ENCODE measurements at places on chromosomes 4 and X.

DNA sequence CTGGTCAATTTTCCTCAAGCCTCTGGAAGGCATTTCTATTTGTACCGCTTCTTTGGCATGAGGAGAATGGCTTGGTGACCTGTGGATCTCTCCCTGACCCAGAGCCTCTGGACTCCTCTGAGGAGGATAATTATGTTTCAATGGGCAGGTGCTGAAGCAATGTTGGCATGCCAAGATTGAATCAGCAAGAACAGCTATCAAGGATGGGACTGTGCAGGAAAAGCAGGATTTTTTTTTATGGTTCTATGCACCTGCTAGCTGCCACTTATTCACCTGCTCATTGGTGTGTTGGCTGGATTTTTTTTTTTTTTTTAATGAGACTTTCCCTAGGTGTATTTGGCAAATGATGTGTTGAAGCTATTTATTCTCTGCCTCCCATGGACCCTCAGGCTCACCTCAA is 821.2 kb downstream of the RPA4 start:
- DNase-seq, result no peak

DNA sequence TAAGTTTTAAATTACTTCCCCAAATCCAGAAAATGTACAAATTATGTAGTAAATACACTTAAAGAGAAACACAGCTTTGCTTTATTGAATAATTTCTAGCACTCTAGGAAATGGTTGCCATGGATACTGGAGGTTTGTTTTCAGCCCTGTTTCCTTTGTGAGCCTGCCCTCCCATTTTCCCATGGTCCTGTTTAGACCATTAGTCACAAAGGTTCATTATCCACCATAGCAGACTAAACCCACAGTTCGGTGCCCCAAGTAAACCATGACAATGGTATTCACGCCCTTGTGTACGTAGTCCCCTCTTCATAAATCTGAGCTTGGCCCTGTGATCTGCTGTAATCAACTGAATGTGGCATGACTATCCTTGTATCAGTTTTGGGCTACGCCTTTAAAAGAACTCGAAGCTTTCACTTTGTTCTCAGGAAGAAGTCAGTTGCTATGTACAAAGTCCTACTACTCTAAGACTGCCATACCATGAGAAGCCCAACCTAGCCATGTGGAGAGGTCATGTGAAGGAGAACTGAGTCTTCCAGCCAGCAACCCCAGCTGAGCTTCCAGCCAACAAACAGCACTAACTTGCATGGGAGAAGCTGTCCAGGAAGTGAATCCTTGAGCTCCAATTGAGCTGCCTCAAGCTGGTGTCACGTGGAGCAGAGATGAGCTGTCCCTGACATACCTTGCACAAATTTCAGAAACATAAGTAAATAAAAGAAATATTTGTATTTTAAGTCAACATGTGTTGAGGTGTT is 300.4 kb downstream of the LDB2 start:
- DNase-seq, result no peak

DNA sequence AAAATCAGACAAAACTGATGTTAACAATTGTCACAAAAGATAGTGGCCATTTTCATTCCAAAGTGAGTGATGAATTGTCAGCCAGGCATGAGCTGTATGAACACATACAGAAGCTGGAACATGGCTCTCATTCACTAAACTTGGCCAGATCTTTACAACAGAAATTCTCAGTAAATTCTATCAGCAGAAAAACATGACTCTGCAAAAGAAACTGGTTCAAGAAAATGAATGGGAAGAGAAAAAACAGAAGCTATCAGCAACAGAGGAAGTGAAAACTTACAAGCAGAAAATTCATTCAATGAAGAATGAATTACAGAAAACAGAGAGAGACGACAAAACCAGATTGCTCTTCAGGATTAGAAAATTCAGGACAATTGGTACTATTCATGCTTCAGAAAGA is 249.6 kb downstream of the COL25A1 start:
- no peak for DNase-seq

- DNase-seq, result no peak
These were observed 52.0 kb upstream of the ACSL4 start for GRCh38 chrX:109785053-109785452.

DNA sequence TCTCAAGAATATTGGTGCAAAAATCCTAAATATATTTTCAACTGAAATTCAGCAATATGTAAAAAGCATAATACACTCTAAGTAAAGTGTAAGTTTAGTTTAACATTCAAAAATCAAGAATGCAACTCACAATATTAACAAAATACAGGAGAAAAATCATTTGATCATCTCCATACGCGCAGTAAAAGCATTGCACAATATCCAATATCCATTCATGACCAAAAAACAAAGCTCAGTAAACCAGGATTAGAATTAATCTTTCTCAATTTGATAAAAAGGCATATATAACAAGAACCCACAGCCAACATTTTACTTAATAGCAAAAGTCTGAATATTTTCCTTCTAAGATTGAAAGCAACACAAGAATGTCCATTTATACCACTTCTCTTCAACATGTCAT is 48.3 kb upstream of the C4orf54 start:
- DNase-seq, result no peak

- no peak for DNase-seq
These were observed 277.7 kb downstream of the ARAP2 start for GRCh38 chr4:35966566-35966965.

- no peak for DNase-seq
These were observed 2.7 kb upstream of the TMSB4X start for GRCh38 chrX:12972243-12972642.

DNA sequence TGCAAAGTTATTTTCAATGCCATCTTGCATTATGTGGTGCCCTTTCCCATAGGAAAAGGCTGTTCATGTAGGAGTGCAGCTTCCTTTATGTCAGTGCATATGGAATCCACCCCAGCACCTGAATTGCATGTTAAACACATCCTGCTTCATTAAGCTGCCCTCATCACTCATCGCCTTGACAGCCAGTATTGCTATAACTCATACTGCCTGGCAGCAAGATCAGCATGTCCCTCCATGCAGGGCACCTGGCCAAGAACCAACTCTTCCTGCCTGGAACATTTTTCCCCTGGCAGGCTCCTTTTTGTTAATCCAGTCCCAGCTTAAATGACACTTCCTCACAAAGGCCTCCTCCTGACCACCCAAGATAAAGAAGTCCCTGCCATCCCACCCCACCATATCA is 23.5 kb upstream of the CA5B start:
- no peak for DNase-seq

DNA sequence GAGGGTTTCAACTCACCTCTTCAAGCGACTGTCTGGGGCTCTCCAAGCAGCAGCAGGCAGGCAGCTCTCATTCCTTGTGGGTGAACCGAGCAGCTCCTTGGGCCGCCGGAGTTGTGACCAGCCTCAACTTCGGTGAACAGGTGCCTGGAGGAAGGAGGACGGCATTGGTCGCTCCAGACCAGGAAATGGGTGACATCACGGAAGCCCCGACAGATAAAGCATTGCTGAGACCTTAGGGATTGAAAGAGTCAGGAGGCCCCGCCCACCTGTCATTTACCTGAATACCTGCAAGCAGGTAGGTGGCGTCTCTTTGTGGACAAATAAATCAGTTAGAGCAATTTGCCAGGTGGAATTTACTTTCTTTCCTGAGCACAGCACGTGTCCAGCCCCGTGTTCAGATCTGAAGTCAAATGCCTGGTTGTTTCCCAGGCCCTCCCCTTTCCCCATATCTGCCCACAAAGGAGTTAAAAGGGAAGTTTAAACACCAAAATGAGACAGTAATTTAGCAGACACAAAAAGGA is at the start of gene LNX1:
Gene LNX1 (minus strand): TSS at position 115 of the 521 bp plus-strand sequence. CDS start 17,484 bp downstream, outside the sequence.
- no peak for DNase-seq

- no peak for DNase-seq
These were observed 31.0 kb upstream of the PPARGC1A start for GRCh38 chr4:23920716-23921446.

- DNase-seq, result no peak
These were observed at the start of gene HHIP for GRCh38 chr4:144645631-144646522. HHIP (plus strand) TSS chr4:144646156; CDS start chr4:144646676, 520 bp downstream.

DNA sequence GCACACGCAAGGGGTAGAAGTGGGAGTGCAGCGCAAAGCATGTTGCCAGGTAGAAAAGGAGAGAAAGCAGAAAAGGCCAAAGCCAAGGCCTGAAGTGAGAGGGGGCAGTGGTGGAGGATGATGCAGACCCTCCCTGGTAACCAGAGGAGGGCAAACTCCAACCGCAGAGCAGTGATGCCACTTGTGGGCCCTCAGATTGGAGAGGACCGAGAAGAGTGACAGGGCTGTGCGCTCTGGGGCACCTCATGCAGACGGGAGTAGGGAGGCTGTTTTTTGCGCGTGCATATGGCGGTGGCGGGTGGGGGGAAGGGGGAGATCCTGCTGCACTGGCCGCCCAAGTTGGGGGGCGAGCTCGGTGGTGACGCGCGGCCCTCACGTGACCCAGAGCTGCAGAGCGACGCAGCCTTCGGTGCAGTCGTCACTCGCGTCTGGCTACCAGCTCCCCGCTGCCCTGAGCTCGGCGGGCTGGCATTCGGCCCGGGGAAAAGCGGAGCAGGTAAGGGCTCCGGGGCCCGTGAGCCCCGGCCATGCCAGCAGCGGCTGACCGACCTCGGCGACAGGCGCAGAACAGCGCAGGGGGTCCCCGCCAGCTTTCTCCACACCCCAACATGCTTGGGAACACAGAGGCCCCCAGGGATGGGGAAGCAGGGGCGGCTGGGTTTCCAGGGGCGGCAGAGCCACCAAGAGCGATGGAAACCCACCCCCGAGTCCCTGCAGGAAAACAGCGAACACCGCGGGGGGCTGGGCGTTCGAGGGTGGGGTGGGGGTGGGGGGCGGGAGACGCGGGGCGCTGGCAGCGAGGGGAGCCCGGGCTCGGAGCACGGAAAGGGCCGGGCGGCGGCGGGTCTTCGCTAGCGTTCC is at the start of gene BEX3:
Gene BEX3 (plus strand): TSS at position 421 of the 861 bp plus-strand sequence. CDS start 984 bp downstream, outside the sequence.
- peak; percentile 33 for DNase-seq

DNA sequence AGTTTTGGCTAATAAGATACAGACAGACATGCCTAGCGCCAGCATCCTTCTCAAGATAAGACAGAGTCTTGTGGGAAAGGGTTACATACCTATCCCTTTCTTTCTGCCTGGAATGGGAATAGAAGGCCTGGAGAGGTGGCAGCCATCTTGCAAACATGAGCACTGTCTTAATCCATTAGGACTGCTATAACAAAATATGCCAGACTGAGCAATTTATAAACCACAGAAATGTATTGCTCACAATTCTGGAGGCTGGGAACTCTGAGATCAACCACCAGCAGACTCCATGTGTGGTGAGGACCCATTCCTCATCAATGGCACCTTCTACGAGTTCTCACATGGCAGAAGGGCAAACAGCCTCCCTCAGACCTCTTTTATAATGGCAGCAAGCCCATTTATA is 26.5 kb upstream of the NEIL3 start:
- no peak for DNase-seq

- no peak for DNase-seq
These were observed 54.4 kb upstream of the HGFAC start for GRCh38 chr4:3387154-3387942.

DNA sequence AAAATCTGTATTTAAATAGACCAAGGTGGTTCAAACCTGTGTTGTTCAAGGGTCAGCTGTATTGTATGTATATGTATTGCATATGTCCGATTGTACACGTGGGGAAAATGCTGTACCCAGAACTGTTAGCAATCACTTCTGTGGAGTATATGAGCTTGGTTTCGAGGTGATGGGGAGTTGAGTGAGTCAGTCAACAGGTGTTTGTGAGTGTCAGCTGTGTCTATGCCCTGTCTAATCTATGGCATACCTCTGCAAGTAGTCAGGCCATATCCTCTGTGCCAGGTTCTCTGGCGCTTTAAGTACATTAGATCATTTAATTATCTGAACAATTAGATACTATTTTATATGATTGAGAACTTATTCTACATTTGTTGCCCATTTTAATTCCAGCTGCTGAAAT is 7.4 kb downstream of the ZRSR2 start:
- no peak for DNase-seq

DNA sequence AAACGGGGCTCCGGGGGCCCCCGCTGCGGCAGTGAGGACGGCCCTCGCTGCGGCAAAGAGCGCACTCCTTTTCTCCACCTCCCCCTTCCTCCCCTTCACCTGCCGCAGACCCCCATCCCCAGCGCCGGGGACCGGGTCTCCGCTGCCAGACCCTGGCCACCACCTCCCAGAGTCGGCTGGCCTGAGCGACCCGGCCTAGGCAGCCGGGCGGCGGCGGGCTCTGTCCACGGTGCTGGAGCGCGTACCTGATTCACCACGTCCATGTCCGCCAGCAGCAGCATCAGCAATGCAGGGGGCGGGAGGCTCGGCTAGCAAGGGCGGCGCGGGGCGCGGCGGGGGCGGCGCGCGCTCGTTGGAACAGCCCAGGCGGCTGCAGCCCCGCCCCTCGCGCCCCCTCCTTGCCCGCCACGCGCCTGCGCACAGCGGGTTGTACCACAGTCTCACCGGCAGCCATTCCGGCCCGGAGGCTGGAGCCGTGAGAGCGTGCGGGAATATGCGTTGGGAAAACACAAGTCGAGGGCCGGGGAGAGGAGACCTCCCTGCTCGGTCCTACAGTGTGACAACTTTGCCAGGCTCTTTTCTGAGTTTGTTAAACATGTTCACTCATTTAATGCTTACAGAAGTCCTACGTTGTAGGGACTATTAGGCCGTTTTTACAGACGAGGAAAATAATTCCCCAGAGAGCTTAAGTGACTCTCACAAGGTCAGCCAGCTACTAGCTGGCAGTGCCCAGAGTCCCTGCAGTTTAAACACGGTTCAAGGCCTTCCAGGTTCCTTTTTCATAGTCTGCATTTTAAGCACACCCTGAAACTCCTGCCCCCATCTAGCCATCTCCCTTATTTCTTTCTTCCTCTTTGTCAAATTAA is at the start of gene SYP:
Gene SYP (minus strand): TSS at position 288 of the 866 bp plus-strand sequence. CDS start 7 bp downstream, at position 281.
- DNase-seq, result peak; percentile 29

GRCh38 chr4:15592799-15593198 is 62.4 kb downstream of the FBXL5 start:
- no peak for DNase-seq

DNA sequence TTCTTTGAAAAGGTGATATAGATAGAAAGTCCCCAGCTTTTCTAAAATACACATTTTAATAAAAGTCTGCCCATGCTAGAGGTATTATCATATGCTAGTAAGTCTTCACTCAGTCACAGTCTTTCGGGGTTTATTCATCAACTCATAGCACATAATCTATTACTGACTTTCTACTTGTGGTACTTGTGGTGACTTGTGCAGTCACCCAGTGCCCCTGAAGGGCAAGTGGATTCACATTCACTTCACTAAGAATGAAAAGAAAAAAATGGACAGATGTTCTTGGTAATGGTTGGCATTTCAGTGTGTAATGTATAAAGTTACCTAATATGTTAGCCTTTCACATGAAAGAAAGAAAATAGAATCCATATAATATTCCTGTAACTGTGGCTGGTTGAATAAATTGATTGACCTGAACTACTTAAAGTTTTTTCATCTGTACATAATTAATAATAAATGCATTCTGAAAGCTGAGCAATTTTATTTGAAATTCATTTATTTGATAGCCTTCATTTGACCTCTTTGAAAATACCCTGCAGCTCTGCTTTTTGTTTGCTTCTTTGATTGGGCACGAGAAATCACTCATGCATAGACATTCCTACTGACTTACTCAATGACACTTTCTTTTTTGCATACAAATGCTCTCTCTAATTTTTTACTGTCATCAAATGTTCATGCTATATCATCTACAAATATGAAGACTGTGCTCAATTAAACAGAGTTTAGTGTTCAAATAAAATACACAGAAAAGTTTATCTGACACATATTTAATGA is 39.5 kb upstream of the ZNF330 start:
- DNase-seq, result no peak

Data from hypothalamus (tissue), 51 donors.